Activated T-cell treated with anti-CD3 and anti-CD28 coated beads, Interleukin-2, amount 50 U/mL, for 72 hours (primary cell): ENCODE measurements at places on chromosomes 12 and 14.

- no peak for DNase-seq
Observed at GRCh38 chr14:33570694-33571310, 380.1 kb downstream of the EGLN3 start.

DNA sequence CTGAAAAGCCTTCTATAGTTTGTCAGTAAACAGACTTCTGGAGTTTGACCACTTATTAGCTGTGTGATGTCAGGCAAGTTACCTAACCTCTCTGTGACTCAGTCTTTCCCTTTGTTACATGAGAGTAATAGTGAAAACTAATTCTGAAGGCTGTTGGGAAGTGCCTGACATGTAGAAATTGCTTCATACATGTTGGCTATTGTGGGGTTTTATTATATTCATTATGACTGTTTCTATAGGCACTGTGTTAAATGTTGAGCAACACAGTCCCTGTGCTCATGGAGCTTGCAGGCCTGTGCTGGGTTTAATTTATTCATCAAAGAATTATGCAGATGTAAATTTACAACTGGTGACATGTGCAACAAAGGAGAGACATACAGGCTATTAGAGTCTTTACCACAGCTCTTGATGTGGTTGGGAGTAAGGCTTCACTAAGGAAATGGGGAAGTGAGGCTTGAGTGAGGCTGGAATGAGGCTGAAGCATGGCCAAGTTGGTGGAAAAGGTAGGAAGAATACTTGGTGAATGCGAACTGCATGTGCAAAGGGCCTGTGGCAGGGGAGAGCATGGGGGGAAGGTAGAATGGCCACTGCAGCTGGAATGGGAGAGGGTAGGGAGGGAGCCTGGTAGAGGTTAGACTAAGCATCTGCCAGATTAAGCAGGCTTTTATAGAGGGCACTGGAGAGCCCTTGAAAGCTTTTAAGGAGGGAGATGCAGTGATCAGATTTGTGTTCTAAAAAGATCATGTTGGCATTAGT lies 236.4 kb upstream of the CRY1 start:
- DNase-seq: no peak

DNA sequence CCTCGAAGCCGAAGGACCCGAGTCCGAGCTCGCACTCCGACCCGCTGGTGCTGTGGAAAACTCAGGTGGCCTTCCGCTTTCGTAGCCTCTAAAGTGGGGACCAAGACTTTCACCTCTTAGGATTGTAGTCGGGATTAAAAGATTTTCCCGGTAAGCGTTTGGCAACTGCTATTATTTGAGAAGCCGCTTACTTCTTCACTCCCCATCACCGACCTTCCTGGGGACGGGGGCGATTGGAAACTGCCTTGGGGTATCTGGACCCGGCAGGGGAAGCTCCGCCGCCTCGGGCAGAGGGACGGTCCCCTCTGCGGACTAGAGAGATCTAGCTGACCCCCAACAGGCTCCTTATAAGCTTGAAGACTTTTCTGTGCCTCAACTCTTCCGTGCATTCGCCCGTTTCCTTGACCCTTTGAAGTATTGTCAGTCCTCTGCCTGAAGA lies 659 bp downstream of the TRAFD1 start:
- peak; percentile 24 for DNase-seq

GRCh38 chr12:10307630-10308029 lies at the start of gene KLRD1:
KLRD1 (plus strand) TSS chr12:10307870; CDS start chr12:10308078, 208 bp downstream.
- DNase-seq: no peak

- DNase-seq: no peak
Observed at GRCh38 chr12:125249066-125249824, 184.0 kb downstream of the AACS start.
